ENCODE measurements at places on chromosomes 7 and 10.

- DNase-seq = peak; percentile 55
These were observed 266.0 kb downstream of the GRID1 start for GRCh38 chr10:86100581-86101061.

DNA sequence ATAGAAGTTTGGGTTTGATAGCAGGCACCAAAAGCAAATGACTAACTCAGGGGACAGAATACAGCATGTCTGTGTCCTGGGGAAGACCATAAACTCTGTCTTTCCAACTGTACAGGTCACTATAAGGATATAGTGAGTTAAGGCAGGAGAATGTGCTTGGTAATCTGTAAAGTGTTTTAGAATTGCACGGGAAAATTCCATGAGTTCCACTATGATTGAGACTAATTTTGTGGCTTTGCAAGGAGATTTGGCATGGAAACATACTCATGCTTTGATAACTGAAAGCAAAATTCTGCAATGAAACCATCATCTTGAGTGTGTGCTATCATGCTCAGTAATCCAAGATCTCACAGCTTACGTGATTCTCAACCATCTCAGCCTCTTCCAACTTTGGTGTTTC, 152.6 kb downstream of the PKD1L1 start:
- DNase-seq = no peak

GRCh38 chr10:4240608-4241197, 455.7 kb upstream of the KLF6 start:
- DNase-seq = no peak

DNA sequence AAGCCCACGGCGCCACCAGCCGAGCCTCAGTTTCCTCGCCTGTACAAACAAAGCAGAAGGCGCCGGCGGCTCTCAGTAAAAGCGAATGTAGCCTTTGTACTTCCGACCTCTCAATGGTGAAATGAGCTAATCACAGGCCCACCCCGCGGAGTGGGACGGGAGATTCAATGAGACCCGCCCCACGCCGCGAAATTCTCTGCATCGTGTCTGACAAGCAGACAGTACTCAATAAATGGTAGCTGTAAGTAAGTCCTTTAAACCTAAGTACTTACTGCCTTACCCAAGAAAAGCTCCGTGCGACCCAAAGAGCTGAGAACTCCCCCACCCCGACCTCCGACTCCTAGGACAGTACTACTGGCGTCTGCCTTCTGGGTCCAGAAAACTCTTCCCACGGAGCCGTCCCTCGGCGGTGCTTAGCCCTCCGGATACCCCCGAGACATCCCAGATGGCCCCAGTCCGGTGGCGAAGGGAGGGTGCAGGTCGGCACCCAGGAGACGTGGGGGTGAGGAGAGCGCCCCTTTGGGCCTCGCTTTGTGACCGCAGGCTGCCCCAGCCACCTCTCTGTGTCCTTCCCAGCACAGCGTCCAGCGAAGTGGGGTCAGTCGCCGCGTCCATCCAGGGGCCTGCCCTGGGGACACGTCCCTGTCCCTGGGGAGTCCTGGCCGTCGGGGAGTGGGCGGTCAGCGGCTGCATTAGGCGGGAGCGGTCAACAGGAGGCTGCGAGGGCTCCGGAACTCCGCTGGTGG, 972 bp upstream of the CXCL12 start:
- DNase-seq = no peak

DNA sequence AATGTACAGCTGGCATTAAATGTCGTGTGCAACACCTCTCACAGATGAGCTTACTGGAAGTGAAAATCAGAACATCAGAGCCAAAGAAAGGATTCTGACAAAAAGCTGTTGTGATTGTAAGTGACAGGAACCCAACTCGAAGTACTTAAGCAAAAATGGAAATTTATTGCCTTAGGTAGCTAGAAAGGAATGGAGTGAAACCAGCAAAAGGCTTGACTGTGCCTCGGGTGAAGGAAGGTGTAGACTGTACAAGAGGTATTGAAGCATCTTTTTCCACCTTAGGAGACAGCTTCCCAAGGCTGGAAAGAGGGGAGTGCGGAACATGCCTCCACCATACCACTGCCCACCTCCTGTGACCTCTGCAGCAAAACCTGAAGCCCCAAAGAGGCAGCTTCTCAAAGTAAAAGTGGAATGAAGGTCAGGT, 27.3 kb upstream of the ITGB1 start:
- DNase-seq = no peak

DNA sequence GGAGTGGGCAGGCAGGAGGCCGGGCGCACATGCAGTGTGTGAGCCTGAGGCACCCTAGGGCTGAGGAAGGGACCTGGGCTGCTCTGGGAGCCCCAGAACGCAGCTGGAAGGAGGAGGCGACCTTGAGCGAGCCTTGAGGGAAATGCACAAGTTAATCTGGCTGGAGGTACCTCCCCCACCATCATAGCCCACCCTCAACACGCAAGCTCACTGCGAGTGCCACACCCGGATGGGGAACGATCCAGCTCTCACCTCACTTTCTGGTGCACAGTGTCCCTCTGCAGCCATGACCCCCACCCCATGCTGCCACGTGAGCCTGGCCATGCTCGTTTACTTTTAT, 162.4 kb upstream of the PPP2R2D start:
- DNase-seq = no peak

- no peak for DNase-seq
These were observed 13.1 kb downstream of the PLAU start for GRCh38 chr10:73923935-73924598.

DNA sequence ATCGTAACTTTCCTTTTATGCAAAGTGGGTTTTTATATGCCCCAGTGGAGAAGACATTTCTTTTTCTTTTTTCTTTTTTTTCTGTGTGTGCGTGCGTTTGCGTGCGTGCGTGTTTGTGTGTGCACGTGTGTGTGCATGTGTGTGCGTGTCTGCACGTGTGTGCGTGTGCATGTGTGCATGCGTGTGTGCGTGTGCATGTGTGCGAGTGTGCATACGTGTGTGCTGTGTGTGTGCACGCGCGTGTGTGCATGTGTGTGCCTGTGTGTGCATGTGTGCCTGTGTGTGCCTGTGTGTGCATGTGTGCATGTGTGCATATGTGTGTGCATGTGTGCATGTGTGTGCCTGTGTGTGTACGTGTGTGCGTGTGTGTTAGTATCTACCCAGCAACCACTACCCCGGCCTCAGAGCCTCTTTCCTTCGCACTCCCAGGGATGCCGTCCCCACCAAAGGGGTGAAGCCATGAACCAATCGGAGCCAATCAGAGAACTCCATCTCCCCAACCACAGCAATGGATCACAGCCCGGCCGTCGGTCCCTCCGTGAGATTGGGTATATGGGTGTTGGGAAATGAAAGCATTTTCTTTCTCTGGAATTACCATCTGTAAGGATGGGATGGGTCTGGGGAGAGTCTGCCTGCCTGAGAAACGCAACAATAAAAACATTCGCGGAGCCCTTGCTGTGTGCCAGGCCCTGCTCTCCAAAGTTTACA, 92.3 kb downstream of the ELFN1 start:
- no peak for DNase-seq

GRCh38 chr10:104274762-104275721, 6.1 kb downstream of the GSTO2 start:
- peak; percentile 56 for DNase-seq

- DNase-seq = no peak
These were observed 92.5 kb downstream of the TRIL start for GRCh38 chr7:28865601-28866144.

DNA sequence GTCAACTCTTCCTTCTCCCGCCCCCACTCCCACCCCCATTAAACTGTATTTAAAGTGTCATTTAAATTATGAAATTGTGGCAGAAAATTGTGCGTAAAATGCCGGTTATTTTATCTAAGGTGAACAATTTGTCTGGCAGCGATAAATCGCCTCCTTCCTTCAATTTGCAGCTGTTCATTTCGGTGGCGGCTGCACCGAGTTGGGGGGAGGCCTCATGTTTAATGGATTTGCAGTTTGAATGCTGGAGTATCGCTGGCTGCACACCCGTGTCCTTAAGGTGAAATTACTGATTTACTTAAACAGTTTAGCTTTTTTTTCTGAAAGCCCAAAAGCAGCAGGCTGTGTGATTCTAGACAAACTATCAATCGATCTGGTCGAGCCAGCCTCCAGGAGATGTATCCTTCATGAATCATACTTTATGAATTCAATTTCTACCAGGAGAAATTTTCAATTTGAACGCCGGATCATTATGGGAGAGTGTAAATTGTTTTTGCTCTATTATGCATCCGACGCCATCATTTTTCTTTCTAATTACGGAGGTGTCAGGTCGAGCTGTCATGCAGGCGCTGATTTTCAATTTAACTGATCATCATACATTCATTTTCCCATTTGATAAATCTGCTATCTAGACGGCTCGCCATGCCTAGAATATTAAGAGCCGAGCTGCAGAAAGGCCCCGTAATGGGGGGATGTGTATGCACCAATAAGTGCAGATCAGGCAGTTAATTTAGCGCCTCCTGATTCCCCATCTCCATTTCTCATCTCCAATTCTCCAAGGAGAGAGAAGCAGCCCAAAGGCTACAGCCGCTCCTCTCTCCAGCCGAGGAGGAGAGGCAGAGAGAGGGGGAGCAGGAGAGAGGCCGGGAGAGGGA, 6.5 kb downstream of the UNCX start:
- DNase-seq = no peak

DNA sequence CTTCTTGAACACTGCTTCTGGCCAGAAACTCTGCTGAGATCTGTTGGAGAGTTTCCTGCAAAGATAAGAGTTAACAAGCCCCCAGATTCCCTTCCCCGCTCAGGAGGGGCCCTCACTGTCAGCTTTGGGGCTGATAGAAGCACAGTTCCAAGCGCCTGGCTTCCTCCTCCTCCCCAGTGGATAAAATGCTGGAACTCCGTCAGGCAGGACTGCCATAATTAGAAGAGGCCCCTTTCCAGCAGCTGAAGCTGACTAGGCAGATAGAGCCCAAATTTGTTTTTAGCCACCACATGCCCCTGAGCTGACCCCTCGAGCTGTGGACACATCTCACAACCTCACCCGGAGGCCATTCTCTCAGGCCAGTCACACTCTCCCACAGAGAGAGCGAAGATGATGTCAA, 89.4 kb downstream of the TBXAS1 start:
- DNase-seq = no peak

DNA sequence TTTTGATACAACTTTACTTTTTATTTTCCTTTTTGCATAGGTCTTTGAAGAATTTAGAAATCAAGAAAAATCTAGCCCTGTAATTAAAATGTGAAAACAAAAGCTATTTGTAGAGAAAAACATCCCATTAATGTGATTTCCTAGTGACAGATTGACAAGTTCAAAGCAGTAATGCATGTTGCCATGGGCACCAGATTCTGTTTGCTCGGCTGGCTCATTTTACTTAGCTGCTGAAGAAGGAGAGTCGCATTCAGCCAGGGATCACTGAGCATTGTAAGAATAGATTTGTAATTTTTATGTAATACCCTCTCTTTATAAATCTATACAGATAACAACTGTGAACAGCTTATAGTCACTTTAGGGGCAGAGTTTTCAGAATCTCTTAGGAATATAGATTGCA, 28.5 kb downstream of the DNAJB9 start:
- DNase-seq = no peak

- DNase-seq = no peak
These were observed 154.7 kb downstream of the RNLS start for GRCh38 chr10:88428442-88428841.

DNA sequence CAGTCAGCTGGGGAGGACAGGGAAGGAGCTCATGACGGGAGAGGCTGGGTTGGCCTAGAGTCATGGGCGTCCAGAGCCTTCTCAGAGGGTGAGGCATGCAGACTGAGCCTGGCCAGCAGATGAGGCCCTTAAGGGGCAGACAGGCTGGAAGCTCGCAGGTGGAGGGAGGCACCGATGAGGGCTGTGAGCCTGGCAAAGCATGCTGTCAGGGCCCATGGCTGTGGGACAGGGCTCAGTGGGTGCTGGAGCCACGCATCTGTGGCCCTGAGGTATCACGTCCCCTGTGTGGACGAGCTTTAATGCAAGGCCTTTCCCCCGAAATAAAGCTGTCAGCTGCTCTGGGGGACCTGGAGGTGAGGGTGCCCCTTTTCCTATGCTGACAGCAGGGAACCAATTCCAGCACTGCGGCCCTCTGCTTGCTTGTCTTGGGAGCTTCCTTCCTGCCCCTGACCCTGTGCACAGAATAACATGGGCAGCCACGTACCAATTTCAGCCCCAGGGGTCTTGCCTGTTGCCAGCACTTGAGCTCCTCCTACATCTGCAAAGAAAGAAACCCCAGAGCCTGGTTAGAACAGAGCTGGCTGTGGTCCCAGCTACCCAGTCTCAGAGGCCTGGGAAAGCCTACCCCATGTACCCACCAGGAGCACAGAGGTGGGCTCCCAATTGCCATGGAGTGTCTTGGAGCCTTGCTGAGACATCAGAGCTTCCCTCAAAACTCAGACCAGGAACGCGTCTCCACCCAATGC, 20.6 kb downstream of the TMEM273 start:
- DNase-seq = no peak

GRCh38 chr7:128155100-128155740, 85.9 kb upstream of the LEP start:
- DNase-seq = no peak

- DNase-seq = no peak
These were observed 108.8 kb downstream of the ABCA13 start for GRCh38 chr7:48280100-48280499.

GRCh38 chr10:69742928-69743602, 58.6 kb upstream of the COL13A1 start:
- DNase-seq = peak; percentile 47

- no peak for DNase-seq
These were observed 92.4 kb downstream of the WDFY4 start for GRCh38 chr10:48777110-48777509.

DNA sequence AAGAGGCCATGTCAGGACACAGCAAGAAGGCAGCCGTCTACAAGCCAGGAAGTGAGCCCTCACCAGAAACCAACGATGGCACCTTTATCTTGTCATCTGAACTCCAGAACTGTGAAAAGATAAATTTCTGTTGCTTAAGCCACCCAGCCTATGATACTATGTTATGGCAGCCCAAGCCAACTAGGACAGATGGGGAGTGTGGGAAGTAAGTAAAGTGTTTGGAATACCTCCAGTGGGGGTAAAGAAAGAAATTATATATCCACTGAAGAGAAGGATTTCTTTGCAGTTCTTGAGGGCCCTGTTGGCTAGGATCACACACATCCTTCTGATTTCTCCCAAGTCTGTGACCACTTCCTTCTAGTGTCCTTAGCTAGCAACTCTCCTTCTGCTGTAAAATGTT, 384.4 kb downstream of the TNS3 start:
- no peak for DNase-seq
